ENCODE measurements at places on chromosomes 6 and 20.

GRCh38 chr6:42250274-42250931, 32.7 kb upstream of the MRPS10 start:
- no peak for DNase-seq

DNA sequence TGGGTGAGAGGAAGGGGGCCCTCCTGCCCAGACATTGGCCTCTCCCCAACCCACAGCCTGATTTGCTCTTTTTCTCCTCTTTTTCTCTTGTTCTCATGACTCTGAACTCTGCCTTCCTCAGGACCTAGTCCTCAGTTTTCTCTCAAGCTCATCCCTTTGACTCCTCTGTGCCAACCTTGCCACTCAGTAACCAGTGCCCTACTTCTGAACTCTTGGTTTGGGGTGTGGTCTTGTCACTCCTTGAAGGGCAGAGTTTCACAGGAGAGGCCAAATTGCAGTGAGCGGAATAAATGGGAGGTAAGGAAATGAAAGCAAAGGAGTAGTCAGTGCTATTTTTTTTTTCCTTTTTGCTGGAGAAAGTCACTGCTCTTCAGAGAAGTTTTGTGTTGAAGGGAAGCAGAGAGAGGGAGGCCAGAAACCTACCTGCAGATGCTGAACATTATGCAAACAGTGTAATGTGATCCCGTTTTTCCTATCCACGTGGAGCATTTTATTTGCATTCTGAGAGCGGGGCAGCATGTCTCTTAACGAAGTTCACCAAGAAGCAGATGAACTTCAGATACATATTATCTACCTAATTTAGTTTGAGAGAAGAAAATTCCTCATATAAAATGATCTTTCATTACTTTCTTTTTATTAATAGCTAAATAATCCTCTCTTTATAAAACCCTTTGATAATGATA, 26.9 kb downstream of the CFAP61 start:
- no peak for DNase-seq

DNA sequence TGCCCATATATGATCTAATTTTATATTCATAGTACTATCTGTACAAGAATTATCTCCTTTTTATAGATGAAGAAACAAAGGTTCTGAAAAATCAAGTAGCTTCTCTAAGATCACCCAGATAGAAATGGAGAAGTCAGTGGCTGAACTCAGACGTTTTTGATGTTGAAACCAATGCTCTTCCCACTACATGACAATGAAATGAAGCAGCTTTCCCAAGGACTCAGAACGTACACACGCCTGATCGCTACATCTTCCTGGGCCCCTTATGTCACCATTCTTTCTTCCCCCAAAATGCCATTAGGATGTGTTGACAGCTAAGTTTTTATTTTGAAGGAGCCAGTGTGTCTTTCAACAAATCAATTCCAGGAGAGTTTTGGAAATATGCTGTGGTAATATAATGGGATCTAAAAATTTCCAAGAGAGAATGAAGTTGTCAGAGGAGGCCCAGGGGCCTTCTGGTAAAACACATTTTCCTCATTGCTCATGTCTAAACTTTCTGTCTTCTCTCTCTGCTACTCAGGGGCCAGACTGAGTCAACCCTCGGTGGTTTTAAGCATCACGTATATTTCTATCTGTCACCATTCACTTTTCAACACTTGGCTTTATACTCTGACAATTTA, 98.1 kb upstream of the COL21A1 start:
- DNase-seq: no peak

DNA sequence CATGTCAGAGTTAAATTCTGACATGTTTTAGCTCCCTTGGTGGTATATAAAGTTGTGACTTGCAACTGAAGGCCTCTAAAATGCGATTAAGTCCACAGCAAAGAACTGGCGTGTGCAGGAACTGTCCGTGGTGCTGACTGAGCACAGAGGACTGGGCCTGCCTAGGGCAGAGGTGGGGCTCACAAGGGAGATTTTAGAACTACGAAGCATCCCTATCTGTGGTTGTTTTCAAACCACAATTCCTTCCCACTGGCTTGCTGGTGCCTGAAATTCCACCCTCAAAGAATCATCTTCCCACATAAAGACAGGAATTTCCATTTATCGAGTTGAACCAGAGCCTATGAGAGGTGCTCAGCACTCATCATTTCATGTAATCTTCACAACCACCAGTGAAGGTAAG, 30.1 kb downstream of the RIMS4 start:
- peak; percentile 25 for DNase-seq

GRCh38 chr6:166244353-166245045, 63.7 kb downstream of the PRR18 start:
- DNase-seq: peak; percentile 55

GRCh38 chr6:136959471-136959891, 37.4 kb downstream of the SLC35D3 start:
- no peak for DNase-seq

- DNase-seq: no peak
These were observed 66.8 kb downstream of the DAAM2 start for GRCh38 chr6:39859025-39859424.

- DNase-seq: no peak
These were observed 2.3 kb downstream of the SNX9 start for GRCh38 chr6:157825243-157825904.

DNA sequence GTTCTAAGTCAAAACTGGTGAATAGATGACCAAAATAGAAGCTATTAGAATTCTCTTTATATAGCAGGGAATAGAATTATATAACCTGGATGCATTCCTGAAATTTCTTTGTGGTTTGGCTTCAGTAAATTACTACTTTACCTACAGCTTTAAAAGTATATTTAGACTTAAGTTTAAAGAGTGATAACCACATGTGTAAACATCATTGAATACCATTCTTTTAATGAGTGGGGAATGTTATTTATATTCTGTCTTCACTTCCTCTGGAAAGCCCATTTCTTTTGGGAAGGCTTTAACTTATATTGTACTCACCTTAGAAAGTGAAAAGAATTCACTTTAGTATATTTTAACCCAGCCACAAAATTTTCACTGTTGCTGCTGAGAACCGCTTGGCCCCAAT, 39.1 kb downstream of the PLEKHG1 start:
- no peak for DNase-seq

- DNase-seq: peak; percentile 23
These were observed 94.8 kb downstream of the BTBD3 start for GRCh38 chr20:12012241-12013222.

GRCh38 chr6:53154794-53155193, 6.2 kb upstream of the GCM1 start:
- DNase-seq: no peak

- DNase-seq: no peak
These were observed 10.8 kb downstream of the DYNLRB1 start for GRCh38 chr20:34527016-34527415.

DNA sequence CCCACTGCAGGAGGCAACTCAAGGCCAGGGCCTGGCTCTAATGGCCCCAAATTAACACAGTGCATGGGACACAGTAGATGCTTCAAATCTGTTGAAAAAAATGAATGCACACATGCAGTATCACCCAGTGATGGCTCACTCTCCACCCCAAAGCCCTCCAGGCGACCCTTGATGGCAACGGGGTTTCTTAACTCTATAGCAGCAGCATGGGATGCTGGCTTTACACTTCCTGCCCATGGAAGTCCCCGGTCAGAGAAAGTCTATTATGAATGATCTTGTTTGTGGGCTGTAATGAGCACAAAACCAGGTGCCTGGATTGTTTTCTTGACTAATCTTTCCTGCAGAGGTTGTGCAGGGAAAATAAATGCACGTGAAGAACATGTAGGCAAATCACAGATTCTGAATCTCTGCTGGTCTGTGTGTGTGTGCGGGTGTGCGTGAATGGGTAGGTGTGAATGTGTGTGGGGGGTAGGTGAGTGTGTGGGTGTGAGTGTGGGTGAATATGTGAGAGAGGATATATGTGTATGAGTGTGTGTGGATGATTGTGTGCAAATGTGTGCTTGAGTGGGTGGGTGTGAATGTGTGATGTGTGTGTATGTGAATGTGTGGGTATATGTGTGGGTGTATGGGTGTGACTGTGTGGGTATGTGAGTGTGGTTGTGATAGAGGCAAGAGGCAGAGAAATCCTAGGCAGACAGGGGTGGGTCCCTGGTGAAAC, 60.1 kb upstream of the MLN start:
- DNase-seq: no peak

DNA sequence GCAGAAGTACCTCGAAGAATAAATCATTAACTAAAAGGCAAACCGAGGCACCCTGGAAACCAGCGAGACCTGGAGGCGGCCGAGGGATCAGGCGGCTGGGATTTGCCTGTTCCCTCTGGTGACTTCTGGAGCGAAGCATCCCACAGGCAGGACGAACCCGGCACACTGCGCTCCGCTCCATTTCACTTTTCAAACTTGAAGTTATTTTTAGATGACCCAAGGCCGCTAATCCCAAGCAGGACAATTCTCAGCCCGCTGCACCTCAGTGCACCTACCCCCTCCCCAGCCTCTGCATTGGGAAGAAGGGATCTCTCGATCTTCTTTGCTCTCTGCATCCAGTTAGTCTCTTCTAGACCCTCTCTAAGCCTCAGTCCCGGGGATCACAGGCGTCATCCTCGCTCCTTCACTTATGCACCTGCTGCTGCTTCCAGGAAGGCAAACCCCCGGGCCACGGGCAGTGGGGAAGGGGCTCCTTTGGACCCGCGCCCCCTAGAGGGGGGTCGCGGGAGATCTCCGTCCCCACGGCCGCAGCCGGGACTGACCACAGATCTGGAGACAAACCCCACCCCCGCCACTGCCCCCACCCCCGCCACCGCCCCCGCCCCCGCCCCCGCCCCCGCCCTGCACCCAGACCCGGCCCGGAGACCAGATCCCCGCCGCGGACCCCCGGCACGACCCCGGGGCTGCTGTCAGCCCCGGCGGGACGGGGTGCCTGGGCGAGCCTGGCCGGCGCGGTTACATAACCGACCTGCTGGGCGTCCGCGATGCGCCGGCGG, 636 bp downstream of the RCAN2 start:
- DNase-seq: no peak

DNA sequence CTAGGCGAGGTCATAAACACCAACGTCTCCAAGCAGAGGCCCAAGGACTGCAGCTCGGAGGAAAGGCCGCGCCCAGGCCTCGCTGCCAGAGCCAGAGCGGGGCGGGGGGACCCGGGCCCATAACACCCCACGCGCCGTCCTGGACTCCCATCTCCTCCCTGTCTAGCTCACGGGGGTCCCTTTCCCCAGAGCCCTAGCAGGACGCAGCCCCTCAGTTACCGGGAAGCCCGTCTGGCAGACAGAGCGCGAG, 44.9 kb downstream of the MDFI start:
- no peak for DNase-seq

DNA sequence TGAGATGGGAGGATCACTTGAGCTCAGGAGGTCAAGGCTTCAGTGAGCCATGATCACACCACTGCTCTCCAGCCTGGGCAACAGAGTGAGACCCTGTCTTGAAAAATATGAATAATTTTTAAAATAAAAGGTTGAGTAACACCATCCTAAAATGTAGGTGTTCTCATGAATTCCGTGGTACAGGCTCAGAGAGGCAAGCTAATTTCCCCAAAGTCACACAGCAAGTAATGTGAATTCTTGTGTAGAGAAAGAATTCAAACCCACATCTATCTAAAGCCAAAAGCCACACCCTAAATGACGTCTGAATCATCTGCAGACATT, 80.5 kb downstream of the ZNF217 start:
- DNase-seq: no peak

DNA sequence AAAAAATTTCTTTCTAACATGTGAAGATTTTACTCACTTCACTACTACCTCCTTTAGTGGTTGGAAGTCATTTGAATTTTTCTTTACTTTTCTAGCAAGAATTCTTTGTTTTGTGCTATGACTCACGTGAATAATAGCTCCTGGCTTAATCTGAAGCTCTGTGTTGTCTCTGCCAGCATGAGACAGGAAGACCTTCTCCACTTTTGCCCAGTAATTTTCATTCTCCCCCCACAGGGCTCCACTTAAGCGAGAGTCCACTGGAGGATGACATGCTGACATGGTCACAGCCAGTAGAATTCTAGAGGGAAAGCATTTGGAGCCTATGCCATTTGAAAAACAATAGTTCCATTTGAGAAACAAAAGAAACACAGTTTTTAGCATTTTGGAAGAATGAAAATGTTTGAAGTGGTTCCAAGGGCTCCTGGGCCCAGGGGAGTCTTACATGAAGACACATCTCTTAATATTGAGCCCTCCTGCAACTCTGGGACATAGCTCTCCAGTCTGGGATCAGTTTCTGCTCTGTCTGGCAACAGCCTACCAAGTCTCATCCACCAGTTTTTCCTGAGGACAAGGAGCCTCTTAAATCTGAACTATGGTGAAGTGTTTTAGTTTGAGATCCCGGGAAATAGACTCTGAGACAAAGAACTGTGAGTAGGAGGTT, 231.4 kb downstream of the PAX1 start:
- DNase-seq: no peak

DNA sequence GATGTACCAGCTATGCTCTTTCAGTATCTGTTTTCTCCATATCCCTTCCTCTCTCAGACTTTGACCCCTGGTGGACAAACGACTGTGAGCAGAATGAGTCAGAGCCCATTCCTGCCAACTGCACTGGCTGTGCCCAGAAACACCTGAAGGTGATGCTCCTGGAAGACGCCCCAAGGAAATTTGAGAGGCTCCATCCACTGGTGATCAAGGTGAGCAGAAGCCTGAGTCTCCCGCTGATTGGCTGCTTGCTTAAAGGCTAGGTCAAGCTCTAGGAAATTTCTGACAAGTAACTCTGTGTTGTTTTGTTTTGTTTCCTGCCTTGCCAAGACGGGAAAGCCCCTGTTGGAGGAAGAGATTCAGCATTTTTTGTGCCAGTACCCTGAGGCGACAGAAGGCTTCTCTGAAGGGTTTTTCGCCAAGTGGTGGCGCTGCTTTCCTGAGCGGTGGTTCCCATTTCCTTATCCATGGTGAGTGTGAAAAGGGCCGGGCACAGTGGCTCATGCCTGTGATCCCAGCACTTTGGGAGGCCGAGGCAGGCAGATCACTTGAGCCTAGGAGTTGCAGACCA, 28.6 kb downstream of the C6orf89 start:
- DNase-seq: no peak

DNA sequence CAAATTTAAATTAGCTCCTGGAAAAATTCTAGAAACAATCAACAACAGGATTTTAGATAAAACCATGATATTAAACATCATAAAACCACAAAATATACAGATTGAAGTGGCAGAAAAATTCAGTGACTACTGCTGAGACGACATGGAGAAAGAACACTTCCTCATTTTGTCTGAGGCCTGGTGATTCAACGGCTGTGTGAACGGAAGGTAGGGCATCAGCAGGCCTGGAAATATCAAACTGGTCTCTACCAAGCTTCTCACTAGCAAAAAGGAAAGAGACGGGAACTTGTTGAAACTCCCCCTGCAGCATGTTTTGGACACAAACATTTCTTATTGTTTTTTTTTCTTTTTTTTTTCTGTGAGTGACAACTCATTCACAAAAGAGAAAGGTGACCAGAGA, 58.0 kb upstream of the AHI1 start:
- no peak for DNase-seq

DNA sequence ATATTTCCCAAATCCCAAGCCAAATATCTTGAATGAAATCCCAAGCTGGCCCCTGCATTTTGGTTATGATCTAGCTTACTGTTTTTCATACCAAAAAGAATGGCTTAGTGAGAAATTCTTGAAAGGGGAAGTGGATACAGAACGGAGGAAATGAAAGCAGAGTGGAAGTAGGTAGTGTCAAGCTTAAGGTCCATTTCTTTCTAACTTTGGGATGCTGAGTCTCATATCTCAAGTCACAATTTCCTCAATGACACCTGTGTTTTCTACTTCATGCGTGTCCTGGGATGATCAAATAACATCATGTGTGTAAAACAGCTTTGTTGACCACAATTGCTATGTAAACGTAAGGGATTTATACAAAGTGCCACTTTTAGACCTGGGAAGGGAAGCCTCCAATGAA, 238.8 kb upstream of the SLC35B3 start:
- no peak for DNase-seq
